ENCODE measurements at places on chromosomes 16 and 17. TPM values are rescaled to one million over a fixed set of nuclear protein-coding genes. Genes with fewer than 3 reads are reported as not detected.

DNA sequence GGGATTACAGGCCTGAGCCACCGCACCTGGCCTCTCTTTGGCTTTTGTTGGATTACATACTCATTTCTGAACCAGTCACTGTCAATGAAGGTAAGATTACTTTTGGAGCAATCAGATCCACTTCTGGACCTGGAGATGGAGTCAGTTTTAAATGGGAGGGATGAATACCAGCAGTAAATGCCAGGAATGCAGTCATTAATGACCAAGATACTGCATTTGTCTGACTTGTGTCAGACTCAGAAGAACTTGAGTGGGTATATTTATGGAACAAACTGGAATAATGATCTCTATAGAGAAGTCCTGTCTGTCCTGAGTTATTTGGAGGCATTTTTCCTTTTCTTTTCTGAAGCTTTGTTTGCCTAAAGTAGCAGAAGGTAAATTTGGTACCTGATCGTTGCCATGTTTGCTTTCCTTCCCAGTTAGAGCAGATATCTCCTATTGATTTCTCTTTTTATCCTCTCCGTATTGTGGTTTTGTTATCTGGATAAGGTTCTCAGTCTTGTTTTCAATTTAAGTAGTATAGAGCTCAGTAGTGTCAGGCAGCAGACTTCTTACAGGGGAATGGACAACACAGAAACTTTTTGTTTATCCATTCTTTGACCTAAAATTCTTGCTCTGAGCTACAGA is 10.7 kb downstream of the NLK start:
- no peak for DNase-seq

DNA sequence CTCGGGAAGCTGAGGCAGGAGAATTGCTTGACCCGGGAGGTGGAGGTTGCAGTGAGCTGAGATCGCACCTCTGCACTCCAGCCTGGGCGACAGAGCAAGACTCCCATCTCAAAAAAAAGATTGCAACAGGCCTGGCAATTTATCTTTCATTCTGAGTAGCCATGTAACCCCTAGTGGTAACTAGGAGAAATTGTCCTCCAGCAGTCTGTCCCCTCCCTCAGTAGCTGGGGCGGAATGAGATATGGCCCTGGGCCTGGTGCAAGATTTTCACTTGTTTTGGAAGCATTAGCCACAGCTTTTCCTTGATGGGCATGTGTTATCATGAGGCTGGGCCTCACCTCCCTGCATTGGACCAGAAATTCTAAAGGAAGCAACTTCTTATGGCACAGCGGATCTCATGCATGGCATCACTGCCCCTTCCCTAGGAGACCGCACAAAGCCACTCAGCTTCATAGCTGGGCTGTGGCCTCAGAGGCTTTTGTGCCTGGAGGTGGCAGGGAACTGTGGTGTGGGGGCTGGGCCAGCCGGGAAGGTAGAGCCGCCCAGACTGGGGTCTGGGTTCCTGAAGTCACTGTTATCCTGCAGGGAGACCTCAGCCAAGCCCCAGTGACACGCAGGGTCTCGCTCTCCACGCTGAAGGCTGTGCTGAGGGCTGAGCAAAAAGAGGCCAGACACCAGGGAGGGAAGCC is 13.4 kb downstream of the NATD1 start:
- peak; percentile 20 for DNase-seq

DNA sequence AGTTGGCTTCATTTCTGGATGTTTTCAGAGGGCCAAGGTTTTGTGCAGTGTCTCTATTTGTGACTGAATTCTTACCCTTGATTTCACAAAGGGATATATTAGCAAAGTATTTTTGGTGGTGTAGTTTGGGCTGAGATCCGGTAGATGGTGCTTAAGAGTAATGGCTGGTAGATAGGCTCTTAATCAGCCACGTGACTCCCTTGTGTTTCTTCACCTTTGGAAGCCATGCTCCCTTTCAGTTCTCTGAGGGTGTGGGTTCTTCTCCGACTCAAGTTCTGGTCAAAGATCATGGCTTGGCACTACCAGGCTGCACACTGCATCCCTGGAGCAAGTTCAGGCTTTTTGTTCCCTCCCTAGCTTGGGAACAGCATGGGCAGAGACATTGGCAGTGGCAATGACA is 887.3 kb downstream of the CDH8 start:
- no peak for DNase-seq

GRCh38 chr16:47140686-47141085 is 3.1 kb downstream of the NETO2 start:
- DNase-seq = no peak

The GDPD1 gene
- not detected for total RNA-seq

The PYY gene
- not detected for total RNA-seq

The CDH1 gene
- total RNA-seq = 0.05 TPM

The ADORA2B gene
- 20.8 TPM for total RNA-seq

The DBNDD1 gene
- 10.9 TPM for total RNA-seq

Measured in M059J (cell line).